ENCODE measurements at places on chromosomes 1 and 21.

DNA sequence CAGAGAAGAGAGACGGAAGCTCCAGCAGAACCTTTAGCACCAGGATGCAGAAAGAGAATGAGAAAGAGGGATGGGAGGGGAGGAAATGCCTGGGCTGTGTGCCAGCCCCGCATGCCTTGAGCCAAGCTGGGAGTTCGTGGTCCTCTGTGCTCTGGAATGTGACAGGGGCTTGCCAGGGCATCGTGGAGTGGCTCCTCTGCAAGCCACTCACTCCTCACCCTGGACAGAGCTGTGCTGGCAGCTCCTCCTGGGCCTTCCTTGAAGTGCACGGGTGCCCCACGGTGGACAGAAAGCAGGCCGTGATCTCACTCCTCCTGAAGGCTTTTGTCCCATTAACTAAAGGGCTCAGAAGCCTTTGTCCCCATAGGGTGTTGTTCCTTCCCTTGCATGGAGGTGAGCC is 34.8 kb upstream of the PRELP start:
- no peak for DNase-seq

DNA sequence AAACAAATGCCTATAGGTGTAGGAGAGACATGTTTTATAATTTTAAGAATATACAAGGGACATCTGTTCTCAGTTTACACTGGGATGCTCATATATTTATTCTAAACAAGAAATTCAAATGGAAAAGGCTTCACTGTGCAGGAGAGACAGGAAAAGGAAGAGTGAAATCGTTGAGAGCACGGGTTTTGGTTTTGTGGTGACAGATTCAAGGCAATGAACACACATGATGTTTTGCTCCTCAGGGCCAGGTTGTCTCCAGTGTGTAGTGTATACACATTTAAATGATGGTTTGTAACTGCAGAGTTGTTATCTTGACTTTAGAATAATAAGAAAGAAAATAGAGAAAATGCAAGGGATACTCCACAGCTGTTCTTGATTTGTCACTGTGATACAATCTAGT is 73.7 kb downstream of the S1PR1 start:
- no peak for DNase-seq

DNA sequence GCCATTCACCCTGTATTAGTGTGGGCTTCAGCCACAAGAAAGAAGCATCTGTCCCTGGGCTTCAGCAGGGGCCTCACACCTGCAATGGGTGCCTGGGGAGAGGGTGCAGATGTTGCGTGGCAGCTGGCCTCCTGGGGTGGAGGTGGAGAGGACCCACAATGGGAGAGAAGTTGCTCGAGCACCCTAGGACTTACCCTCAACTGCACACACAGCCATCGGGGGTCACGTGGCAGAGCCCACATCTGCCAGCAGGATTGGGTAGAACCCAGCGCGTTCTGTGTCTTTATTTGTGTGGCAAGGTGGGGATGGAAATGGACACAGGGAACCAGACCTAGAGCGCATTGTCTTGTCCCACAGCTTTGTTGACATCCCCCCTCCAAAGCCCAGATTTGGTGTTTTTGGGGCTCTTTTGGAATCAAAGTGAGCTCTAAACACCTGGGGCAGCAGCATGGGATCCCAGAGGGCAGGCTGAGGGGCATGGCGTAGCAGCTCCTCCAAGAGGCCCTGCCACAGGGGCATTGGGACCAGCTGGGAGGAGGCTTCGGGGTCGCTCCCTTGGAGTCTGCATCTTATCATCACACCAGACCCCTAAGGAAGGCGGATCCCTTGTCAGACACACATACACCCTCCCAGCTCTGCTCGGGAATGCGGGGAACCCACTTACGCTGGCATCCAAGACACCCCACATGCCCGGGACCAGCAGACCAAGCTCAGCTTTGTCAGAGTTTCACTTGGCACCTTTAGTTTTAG is 5.1 kb downstream of the ABCG1 start:
- DNase-seq, result no peak

- DNase-seq, result no peak
Observed at GRCh38 chr1:50742523-50742922, 217.5 kb downstream of the FAF1 start.

GRCh38 chr1:98045767-98046641 is 125.2 kb upstream of the DPYD start:
- DNase-seq, result no peak

GRCh38 chr1:56833088-56833487 is 13.9 kb upstream of the FYB2 start:
- no peak for DNase-seq

Data from stimulated activated CD4-positive, alpha-beta T cell treated with anti-CD3 and anti-CD28 coated beads, Interleukin-12 subunit alpha, Interleukin-12 subunit beta, amount 100 ng/mL, for 24 hours (primary cell).